GM23248 (cell line): ENCODE measurements at places on chromosomes 1 and 21. TPM values are rescaled to one million over a fixed set of nuclear protein-coding genes. Genes with fewer than 3 reads are reported as not detected.

The DIO1 gene
- not detected in 2 replicates for polyA plus RNA-seq

The AIRE gene
- not detected in 2 replicates for polyA plus RNA-seq

The AK5 gene
- 78.8 and 83.9 TPM in 2 replicates for polyA plus RNA-seq

The UTS2 gene
- not detected in 2 replicates for polyA plus RNA-seq

The IFI44 gene
- 0.86 and 1.3 TPM in 2 replicates for polyA plus RNA-seq

The GPR25 gene
- not detected in 2 replicates for polyA plus RNA-seq

The CD2 gene
- polyA plus RNA-seq: not detected in 2 replicates

The SLC44A3 gene
- 2.0 and 2.1 TPM in 2 replicates for polyA plus RNA-seq

The GBP5 gene
- polyA plus RNA-seq: 1.2 and 1.3 TPM in 2 replicates

The TNFRSF25 gene
- 2.5 and 3.1 TPM in 2 replicates for polyA plus RNA-seq

The TNNT2 gene
- polyA plus RNA-seq: 1.7 TPM in 1 of 2 replicates, not detected in the other

The ELAPOR1 gene
- 0.56 and 1.2 TPM in 2 replicates for polyA plus RNA-seq

The CGN gene
- 0.06 TPM in 1 of 2 replicates, not detected in the other for polyA plus RNA-seq

The ALX3 gene
- polyA plus RNA-seq: not detected in 2 replicates

The DDR2 gene
- polyA plus RNA-seq: 94.7 and 96.1 TPM in 2 replicates

The CFAP107 gene
- polyA plus RNA-seq: not detected in 2 replicates

The CDK18 gene
- polyA plus RNA-seq: not detected in 2 replicates

The FCRL6 gene
- not detected in 2 replicates for polyA plus RNA-seq

The HORMAD1 gene
- not detected in 2 replicates for polyA plus RNA-seq

The PCP4L1 gene
- polyA plus RNA-seq: not detected in 2 replicates

The FCGR3A gene
- polyA plus RNA-seq: not detected in 2 replicates

The NHLH1 gene
- polyA plus RNA-seq: 0.16 and 0.31 TPM in 2 replicates

The FBXO28 gene
- polyA plus RNA-seq: 14.9 and 15.5 TPM in 2 replicates

The NR1I3 gene
- 0.70 TPM in 1 of 2 replicates, not detected in the other for polyA plus RNA-seq

The ZNF648 gene
- not detected in 2 replicates for polyA plus RNA-seq

The CRP gene
- not detected in 2 replicates for polyA plus RNA-seq

The ZNHIT6 gene
- 26.6 and 31.6 TPM in 2 replicates for polyA plus RNA-seq

The RCAN3 gene
- polyA plus RNA-seq: 7.9 and 8.6 TPM in 2 replicates

The FOXJ3 gene
- 15.9 and 16.3 TPM in 2 replicates for polyA plus RNA-seq

The BARHL2 gene
- polyA plus RNA-seq: not detected in 2 replicates

The SETD4 gene
- polyA plus RNA-seq: 12.5 and 12.7 TPM in 2 replicates

The BRDT gene
- polyA plus RNA-seq: not detected in 2 replicates

The PFDN2 gene
- polyA plus RNA-seq: 121 and 125 TPM in 2 replicates

The TCHHL1 gene
- polyA plus RNA-seq: not detected in 2 replicates

The TNFAIP8L2 gene
- not detected in 2 replicates for polyA plus RNA-seq

The LCE3D gene
- polyA plus RNA-seq: 0.33 and 1.0 TPM in 2 replicates

The BATF3 gene
- polyA plus RNA-seq: 0.46 and 0.60 TPM in 2 replicates

The RNU1-4 gene
- polyA plus RNA-seq: not detected in 2 replicates

The OR2M3 gene
- polyA plus RNA-seq: not detected in 2 replicates

The TSPAN2 gene
- 8.1 and 10.1 TPM in 2 replicates for polyA plus RNA-seq

The HIVEP3 gene
- 6.6 and 7.2 TPM in 2 replicates for polyA plus RNA-seq

The UBR4 gene
- polyA plus RNA-seq: 45.4 and 49.4 TPM in 2 replicates

The OR2L8 gene
- not detected in 2 replicates for polyA plus RNA-seq
